Right ventricle myocardium inferior (tissue), 1 donor: ENCODE measurements at places on chromosomes 11 and 22.
A peak's percentile ranks its signal among the peaks of the same experiment; 100 is the strongest.

DNA sequence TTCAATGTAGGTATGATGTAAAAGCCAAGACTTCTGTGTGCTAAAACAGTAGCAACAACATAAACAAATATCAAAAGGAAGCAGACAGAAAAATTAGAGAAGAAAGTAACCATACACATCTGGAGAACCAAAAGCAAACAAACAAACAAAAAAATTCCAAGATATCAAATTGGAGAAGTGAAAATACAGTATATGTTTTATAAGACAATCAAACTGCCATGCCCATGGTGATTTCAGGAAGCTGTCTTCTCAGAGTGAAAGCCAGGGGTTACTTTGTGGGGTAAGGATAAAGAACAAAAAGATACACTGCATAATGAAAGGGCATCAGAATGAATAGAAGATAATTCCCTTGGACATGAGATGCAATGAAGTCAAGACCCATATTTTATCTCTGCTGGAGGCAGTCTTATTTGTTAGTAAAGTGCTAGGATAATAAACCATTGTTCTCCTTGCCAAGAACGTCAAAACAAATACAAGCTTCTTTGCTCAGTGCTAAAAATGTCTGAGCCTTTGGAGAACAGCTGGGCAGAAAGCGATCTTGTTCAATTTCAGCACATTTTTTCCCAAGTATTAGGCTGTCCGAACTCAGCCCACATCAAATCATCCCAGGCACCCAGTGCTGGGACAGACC is 38.1 kb upstream of the LDLRAD3 start:
- no peak for DNase-seq

GRCh38 chr11:121119440-121119839 is 18.4 kb downstream of the TECTA start:
- DNase-seq: no peak

GRCh38 chr22:26461188-26461810 is 22.3 kb downstream of the HPS4 start:
- DNase-seq: peak; percentile 58

DNA sequence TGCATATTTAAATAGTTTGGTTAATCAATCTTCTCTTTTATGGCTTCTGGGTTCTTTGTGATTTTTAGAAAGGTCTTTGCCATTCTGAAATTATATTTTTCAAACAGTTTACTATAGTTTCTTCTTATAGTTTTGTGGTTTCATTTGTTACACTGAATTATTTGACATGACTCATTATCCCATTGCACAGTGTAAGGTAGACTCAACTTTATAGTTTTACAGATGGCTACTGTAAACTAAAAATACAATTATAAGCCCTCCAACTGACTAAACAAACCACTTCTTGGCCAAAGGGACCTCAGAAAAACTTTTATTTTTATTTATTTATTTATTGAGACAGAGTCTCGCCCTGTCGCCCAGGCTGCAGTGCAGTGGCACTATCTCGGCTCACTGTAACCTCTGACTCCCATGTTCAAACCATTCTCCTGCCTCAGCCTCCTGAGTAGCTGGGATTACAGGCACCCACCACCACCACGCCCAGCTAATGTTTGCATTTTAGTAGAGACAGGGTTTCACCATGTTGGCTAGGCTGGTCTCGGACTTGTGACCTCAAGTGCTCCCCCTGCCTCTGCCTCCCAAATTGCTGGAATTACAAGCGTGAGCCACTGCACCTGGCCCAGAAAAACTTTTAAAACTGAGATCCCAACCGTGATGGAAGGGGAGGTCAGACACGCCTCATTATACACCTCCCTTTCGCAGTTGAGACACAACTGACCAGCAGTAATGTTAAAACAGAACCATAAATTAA is 14.1 kb upstream of the RAC2 start:
- no peak for DNase-seq

GRCh38 chr22:41949297-41949965 is 2.5 kb upstream of the CENPM start:
- no peak for DNase-seq

DNA sequence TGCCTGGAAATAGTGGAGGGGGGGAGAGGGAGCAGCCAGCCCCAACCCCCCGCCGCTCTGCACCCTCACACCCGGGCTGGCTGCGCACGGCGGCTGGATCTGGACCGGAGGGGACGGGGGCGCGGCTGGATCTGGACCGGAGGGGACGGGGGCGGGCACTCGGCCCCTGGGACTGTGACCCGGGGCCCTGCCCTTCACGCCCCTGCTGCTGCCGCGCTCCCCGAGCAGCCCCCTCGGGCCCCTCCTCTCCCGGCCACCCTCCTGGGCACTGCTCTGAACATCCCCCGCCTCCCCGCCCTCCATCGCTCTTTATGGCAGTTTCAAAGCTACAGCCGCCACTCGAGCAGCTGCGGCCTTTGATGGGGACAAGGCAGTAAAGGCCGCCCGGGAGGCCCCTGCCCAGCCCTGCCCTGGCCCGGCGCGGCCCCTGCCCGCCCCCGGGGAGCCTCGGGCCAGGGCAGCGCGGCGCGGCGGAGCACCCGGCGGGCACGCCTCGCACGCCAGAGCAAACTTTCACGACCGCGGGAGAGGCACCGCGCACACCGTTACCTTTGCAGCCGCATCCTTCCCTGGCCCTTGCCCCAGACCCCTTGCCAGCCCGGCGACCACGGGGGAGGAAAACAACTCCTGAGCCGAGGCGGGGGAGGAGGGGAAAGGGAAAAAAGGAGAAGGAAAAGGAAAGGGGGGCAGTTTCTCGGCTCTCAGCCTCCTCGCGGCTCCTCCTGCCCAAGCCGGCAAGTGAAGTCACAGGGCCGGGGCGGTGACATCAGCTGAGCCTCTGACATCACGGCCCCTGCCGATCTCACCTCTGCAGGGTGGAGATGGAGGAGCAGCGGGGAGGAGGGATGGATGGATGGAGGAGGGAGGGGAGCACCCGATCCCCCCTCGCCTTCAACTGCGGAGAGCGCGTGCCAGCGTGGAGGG is 13.1 kb upstream of the TCF20 start:
- peak; percentile 56 for DNase-seq

DNA sequence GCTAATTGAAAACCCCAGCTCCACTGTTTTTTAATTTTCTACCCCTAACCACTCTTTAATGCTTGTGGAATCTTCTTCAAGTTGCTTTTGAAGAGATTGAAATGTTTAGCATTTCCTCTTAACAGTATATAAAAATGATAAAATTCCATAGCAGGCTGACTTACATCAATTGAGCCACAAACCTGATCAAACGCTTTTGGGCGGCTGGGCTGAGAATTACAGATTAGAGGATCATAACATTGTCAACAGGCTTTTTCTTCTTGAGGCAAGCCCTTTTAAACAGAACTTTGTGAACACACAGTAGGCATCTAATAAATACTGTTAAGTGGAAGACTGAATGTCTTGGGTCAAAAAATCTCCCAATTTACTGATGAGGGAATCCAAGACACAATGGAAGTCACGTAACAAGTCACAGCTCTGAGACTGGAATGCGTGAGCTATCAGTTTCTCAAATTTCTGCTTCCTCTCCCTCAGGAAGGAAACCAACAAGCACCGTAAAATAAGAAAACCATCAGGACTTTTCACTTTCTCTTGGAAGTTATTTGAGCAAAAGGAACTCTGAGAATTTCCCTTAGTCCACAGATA is 50.0 kb upstream of the CCDC89 start:
- peak; percentile 51 for DNase-seq

- DNase-seq: no peak
Measured at GRCh38 chr11:109612496-109612895, 190.5 kb downstream of the C11orf87 start.

- no peak for DNase-seq
Measured at GRCh38 chr11:29801561-29801960, 215.3 kb downstream of the KCNA4 start.

DNA sequence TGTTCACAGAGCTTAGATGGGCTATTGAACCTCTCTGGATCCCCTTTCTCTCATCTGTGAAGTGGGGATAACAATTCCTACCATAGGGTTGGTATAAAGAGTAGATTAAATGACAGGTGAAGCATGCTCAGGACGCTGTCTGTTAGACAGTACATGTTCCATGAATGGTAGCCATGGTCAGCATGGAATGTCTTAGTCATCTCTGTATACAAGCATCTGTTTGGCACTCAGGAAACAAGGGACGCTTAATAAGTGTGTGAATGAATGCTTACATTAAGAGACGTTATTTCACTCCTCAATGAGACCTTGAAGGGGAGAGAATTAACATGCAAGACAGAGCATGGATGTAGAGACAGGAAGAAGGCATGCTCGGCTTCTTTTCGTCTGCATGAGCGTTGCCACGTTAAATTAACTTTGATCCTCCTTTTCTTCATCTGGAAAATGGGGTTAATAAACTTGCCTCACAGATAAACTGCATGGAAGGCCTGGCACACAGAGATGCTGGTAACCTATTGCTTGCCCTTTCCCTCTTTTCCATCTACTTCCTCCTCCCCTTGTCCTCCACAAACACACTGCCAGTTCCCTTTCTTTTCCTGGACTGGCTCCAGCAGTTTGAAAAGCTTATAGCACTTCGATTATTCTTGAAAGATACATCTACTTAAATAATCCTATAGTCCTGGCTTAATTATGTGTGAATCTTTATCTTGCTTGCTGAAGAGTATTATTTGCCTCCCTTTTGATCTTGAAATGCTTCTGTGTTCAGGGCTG is 267.2 kb upstream of the MTNR1B start:
- DNase-seq: no peak

- DNase-seq: no peak
Measured at GRCh38 chr11:104522650-104523049, 358.7 kb upstream of the PDGFD start.

GRCh38 chr11:17313349-17314231 is 37.1 kb downstream of the NUCB2 start:
- no peak for DNase-seq
